Activated CD4-positive, alpha-beta T cell treated with anti-CD3 and anti-CD28 coated beads, Interleukin-2, amount 10 ng/mL, durations not matched to agents 24 days and 14 days (primary cell): ENCODE measurements at places on chromosomes 7 and 10. TPM values are rescaled to one million over a fixed set of nuclear protein-coding genes. Genes with fewer than 3 reads are reported as not detected.

GRCh38 chr7:90262438-90262837 lies 17.5 kb downstream of the CFAP69 start:
- no peaks in the 10 kb centered on the region for H3K36me3 ChIP-seq
- no peak overlapping the region for H3K27ac ChIP-seq
- peaks cover 9% of the 10 kb centered on the region for H3K27me3 ChIP-seq
- H3K4me3 ChIP-seq: no peak overlapping the region
- DNase-seq: no peak

GRCh38 chr10:101812606-101813005 lies 5.6 kb downstream of the OGA start:
- no peak overlapping the region for H3K27ac ChIP-seq
- H3K4me3 ChIP-seq: no peak overlapping the region
- peaks cover 55% of the 10 kb centered on the region for H3K36me3 ChIP-seq
- no peaks in the 10 kb centered on the region for H3K27me3 ChIP-seq
- no peak for DNase-seq
- H3K4me1 ChIP-seq: peaks cover 35% of the 10 kb centered on the region

DNA sequence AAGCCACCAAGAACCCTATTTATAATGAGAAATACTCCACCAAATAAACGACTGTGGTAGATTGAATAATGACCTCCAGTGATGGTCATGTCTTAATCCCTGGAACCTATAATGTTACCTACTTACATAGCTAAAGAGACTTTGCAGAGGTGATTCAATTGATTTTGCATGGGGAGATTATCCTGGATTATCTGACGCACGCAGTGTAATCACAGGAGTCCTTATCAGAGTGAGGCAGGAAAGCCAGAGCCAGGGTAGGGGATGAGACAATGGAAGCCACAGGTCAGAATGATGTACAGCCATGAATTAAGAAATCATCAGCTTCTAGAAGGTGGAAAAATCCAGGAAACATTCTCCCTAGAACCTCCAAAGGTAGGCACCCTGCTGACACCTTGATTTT lies 286.4 kb upstream of the SP4 start:
- no peak overlapping the region for H3K27ac ChIP-seq
- DNase-seq: no peak
- no peaks in the 10 kb centered on the region for H3K4me1 ChIP-seq
- H3K4me3 ChIP-seq: no peak overlapping the region

DNA sequence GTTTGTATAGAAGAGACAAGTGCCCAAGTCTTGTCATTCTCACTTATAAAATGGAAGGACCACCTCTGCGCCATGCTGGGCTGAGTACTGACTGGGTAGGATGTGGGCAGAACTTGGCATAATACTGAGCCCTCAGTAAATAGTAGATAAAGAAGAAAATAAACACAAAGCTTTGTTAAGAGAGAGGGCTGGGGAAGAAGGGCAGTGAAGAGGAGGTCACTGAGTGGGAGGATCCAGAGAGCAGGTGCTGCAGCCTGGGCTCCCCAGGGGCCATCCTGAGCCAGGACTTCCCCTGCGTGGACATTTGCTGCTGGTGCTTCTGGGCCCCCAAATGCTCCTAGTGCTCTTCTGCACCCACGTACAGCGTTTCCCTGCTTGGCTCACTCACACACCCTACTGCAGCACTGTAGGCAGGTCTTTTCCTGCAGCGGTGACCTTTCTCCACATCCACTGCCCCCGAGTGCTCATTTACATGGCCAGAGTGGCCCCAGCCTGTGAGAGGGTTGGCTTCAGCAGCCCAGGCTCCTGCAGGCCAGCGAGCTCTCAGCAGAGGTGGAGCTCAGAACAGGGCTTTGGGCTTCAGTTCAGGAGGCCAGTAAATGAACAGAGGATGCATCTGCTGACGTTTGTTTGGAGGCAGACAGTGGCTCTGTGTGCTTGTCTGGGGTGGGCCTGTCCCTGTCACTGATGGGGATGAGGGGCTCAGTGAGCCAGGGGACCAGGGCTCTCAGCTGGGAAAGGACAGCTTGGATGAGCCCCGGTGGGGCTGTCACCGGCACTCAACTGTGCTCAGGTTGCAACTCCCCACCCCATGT lies 164.6 kb downstream of the ADARB2 start:
- no peaks in the 10 kb centered on the region for H3K27me3 ChIP-seq
- no peaks in the 10 kb centered on the region for H3K36me3 ChIP-seq
- no peak for DNase-seq

- H3K4me3 ChIP-seq: no peak overlapping the region
- H3K4me1 ChIP-seq: no peaks in the 10 kb centered on the region
- H3K27ac ChIP-seq: no peak overlapping the region
- no peaks in the 10 kb centered on the region for H3K36me3 ChIP-seq
These were observed 232.5 kb downstream of the TNS3 start for GRCh38 chr7:47349401-47349800.

DNA sequence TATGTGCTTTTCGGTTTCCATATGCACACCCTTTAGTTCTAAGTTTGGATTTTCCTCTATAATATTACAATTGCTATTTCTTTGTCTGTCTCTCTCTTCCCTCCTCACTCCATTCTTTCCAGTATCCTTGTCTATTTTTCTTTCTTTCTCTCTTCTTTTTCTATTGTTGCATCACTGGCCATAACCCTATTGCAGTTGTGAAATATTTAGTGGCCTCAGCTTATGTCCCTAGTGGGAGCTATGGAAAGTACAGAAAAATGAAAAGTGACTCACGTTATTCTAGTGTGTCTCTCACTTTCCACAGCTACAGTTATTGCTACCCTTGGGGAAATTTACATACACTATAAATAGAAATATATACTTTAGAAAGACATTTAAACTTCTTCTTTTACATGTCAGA lies 59.1 kb downstream of the CNTNAP2 start:
- no peaks in the 10 kb centered on the region for H3K36me3 ChIP-seq
- no peak overlapping the region for H3K4me3 ChIP-seq
- DNase-seq: no peak
- no peaks in the 10 kb centered on the region for H3K27me3 ChIP-seq
- no peak overlapping the region for H3K27ac ChIP-seq

DNA sequence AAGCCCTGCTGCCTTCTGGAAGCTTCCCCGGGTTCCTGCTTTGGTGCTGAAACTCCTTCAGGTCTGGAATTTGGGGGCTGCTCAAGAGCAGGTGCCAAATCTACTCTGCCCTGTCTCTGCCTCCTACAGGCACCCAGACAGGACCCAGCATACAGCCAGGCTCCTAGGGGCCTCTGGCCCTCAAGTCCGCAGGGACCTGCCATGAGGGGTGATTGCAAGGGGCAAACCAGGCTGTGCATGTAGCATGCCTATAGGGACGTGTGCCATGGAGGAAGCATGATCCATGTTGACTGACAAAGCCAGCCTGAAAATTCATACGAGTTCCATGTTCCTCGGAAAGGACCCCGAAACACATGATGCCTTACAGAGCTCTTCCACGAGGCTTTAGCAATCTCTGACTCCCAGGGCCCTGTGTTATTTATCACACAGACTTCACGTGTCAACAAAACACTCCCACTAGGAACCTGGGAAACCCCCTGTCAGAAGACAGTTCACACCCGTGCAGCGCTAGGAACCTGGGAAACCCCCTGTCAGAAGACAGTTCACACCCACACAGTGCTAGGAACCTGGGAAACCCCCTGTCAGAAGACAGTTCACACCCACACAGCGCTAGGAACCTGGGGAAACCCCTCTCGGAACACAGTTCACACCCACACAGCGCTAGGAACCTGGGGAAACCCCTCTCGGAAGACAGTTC lies 75.3 kb upstream of the DNAAF5 start:
- H3K4me1 ChIP-seq: no peaks in the 10 kb centered on the region
- H3K27me3 ChIP-seq: no peaks in the 10 kb centered on the region
- DNase-seq: no peak
- no peak overlapping the region for H3K4me3 ChIP-seq

DNA sequence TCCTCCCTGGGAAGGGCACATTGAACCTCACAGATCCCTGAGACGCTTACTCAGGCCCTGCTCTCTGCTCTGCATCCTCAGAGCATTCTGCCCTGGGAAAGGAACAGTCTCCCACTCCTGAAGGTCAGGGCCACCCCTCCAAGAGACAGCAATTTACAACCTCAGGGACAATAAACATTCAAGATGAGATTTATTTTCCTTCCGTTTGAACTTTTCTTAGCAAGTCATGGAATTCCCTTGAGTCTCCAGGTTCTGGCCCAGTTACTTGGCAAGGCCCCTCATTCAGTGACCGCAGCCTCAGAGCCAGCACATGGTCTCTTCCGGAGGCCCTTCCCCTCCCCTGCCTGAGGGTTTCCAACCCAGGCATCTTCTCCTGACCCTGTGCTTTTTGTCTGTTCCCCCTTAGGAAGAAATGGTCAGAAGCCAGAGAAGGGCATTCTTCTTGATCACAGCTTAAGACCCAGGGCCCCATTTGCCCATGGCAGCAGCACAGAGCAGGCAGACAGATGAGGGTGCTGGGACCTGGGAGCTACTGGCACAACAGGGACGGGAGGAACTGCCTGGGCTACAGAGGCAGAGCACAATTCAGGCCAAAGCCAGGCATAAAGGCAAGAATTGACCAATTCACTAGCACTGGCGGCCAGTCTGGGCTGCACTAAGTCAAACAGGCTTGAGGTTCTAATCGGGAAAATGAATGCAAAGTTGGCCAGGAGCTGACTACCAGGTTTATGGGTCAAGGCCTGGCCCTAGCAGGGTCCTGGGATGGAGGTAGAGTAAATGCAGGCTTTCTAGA lies 56.7 kb downstream of the VSTM4 start:
- no peaks in the 10 kb centered on the region for H3K27me3 ChIP-seq
- no peak overlapping the region for H3K4me3 ChIP-seq
- H3K4me1 ChIP-seq: no peaks in the 10 kb centered on the region
- H3K27ac ChIP-seq: no peak overlapping the region
- DNase-seq: no peak
- no peaks in the 10 kb centered on the region for H3K36me3 ChIP-seq

DNA sequence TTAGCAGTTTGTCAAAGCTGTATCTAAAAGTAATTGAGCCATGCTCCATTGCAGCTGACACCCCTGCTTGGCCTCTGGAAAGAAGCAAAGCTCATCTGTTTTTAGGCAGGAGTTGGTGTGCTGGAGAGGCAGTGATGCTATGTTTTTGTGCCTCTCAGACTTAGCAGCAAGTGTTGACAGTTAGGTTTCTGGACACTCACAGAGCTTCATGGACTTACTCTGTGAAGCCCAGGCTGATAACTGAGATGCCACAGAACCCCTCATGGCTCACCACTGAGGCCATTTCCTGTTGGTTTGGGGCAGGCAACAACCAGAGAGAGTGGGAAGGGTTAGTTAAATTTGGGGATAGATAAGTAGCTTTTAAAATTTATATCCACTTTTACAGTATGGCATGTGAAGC lies 59.8 kb downstream of the BTAF1 start:
- H3K27ac ChIP-seq: peak overlapping the region; percentile 36
- H3K36me3 ChIP-seq: peaks cover 69% of the 10 kb centered on the region

DNA sequence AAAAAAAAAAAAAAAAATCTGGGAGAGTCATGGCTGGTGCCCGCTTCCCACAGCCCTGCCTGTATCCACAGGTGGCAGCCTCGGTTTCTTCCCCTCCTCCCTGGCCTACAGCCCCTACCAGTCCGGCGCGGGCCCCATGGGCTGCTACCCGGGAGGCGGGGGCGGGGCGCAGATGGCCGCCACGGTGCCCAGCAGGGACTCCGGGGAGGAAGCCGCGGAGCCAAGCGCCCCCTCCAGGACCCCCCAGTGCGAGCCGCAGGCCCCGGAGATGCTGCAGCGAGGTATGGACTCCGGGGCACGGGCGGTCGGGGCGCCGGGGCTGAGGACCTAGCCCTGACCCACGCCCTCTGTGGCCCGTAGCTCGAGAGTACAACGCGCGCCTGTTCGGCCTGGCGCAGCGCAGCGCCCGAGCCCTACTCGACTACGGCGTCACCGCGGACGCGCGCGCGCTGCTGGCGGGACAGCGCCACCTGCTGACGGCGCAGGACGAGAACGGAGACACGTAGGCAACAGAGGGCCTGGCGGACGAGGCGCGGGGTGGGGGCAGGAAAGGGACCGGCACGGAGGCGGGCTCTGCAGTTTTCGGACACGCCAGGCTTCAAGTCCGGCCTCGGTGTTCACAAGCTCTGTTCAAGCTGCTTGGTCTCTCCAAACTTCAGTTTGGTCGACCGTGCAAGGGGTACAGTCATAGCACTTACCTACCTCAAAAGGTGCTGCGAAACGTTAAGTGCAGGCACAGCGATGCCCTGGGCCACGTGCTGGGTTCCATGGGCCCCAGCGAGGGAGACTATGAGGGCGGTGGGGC lies 3.9 kb downstream of the NFKB2 start:
- peak; percentile 97 for DNase-seq
- H3K4me3 ChIP-seq: peak overlapping the region; percentile 90
- no peaks in the 10 kb centered on the region for H3K27me3 ChIP-seq

GRCh38 chr7:140509789-140510188 lies 30.5 kb upstream of the MKRN1 start:
- peaks cover 2% of the 10 kb centered on the region for H3K27me3 ChIP-seq
- no peak overlapping the region for H3K4me3 ChIP-seq
- H3K27ac ChIP-seq: no peak overlapping the region
- no peaks in the 10 kb centered on the region for H3K4me1 ChIP-seq

DNA sequence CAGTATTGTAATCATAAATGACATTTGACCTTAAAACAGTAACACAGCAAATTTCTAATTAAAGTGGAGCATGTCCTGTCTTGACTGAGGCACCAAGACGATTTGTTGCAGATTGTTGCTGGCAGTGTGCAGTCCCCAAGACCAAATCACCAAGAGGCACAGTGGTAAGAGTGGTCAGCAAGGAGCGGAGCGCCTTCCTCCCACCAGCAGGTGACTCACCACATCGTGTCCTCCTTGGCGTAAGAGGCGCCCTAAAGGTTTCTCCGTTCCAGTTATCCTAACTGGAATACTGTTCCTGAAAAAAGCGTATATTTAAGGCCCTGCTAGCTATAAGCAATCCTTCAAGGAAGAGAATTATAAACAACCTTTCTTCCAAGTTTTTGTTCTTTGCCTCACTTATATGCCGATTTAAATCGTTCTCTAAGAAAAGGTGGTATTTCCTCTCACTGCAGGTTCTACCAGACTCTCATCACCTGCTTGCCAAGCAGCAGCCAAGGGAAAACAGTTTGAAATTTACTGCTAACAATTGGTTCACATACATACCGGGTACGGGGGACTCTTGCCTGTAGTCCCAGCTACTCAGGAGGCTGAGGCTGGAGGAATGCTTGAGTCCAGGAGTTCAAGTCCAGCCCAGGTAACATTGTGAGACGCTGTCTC lies 10.7 kb upstream of the REPIN1 start:
- no peaks in the 10 kb centered on the region for H3K36me3 ChIP-seq
- peak overlapping the region; percentile 92 for H3K27ac ChIP-seq
- peaks cover 39% of the 10 kb centered on the region for H3K4me1 ChIP-seq
- no peaks in the 10 kb centered on the region for H3K27me3 ChIP-seq

SP4 gene
- total RNA-seq: 20.4 and 20.8 TPM in 2 replicates

ARPC1A gene
- total RNA-seq: 76.0 and 80.8 TPM in 2 replicates

TUBAL3 gene
- 0.14 TPM in 1 of 2 replicates, not detected in the other for total RNA-seq

MBL2 gene
- not detected in 2 replicates for total RNA-seq

UCMA gene
- total RNA-seq: not detected in 2 replicates

IDI2 gene
- total RNA-seq: not detected in 2 replicates

CALY gene
- not detected in 2 replicates for total RNA-seq

RBP3 gene
- not detected in 2 replicates for total RNA-seq

UMAD1 gene
- 11.8 and 12.4 TPM in 2 replicates for total RNA-seq

IFIT2 gene
- total RNA-seq: 0.40 and 0.54 TPM in 2 replicates

VAX1 gene
- total RNA-seq: not detected in 2 replicates
